ENCODE measurements at places on chromosomes 6 and 20.

- no peak for DNase-seq
Observed at GRCh38 chr6:23534351-23534750, 591.7 kb upstream of the NRSN1 start.

- no peak for DNase-seq
Observed at GRCh38 chr20:48773837-48774418, 53.9 kb downstream of the PREX1 start.

DNA sequence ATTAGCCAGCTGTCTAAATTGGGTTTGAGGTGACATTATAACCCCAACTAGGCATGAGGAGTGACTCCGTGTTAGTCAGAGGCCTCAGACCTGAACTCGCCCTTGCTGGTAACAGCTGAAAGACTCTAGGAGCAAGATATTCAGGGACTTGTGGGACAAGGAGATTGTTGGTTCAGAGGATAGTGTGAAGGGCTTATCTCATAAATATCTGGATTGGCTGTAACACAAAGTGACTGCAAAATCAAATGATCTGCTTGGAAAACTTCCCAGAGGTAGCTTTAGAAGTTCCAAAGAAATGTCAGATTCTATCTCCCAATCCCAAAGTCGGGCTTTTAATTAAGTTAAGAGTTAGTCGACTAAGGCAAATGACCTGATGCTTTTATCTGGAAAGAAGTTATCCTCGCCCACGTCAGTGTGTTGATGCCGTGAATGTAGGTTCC, 72.4 kb downstream of the TULP4 start:
- no peak for DNase-seq

DNA sequence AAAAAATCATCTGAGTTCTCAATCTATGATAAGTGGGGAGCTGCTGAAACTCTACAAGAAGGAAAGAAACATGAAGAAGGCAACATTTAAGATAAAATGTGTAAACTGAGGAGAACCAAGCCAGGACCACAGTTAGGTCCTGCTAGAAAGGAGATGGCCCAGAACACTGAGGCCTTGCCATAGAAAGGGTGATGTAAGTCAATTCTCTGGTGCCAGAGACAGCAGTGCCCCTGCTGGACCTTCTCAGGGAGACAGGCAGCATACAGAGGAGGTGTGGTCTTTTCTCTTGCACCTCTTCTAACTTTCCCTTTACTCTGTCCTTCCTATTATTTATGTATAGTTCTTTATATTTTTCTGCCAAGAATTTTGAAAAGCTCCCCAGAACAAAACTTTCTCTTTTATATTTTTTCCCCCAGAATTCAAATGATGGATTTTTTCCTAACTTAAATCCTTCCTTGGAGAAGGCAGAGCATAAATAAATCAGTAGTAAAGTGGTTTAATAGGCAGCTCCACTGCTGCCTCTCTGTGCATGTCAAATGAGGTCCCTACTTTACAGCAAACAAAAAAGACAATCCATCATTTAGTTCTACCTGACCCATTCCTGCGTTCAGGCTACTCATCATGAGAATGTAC, 9.0 kb downstream of the UQCC2 start:
- DNase-seq = peak; percentile 55

DNA sequence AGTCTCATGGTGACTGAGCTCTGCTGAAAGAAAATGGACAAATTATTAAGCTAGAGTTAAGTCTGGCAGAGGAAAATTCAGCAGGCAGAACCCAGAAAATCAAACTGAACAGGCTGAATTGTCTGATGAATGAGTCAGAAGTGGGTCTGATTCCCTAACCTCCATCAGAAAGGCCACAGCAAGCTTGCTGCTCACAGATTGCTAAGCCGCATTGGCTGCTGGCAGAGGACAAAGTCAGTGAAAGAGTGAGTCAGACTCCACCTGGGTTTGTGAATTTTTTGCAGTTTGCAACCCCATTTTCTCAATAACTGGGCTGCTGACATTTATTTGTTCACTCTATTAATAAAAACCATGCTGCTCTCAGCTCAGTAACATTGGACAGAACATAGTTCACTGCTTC, 191.3 kb downstream of the EPM2A start:
- DNase-seq = no peak

GRCh38 chr20:38198238-38198861, 33.3 kb upstream of the TGM2 start:
- DNase-seq = no peak

DNA sequence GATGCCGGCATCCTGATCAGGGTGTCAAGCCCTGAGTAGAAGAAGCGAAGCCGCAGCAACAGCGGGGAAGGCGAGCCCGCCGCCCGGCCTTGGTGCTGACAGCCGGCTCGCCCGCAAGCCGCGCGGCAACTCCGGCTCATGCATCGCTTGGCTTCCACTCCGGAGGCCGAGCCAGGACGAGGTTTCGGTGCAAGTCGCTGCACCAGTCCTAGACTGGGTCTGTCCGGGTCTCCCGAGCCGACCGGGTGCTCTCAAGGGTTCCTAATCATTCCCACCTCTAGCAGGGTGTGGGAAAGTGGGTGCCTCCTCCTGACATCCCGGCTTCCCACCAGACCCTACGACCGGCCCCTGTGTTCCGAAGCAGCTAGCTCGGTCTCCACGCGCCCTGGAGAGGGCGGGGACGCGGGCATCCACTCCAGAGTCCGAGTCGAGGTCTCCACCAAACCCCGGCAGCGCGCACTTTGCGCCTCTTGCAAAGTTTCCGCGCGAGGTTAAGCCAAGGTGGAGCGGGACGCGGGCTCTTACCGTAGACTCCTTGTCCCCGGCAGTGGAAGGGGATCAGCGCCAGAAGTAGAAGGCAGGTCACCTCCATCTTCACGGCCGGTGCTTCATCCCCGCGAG, 1.4 kb downstream of the MDGA1 start:
- peak; percentile 45 for DNase-seq

DNA sequence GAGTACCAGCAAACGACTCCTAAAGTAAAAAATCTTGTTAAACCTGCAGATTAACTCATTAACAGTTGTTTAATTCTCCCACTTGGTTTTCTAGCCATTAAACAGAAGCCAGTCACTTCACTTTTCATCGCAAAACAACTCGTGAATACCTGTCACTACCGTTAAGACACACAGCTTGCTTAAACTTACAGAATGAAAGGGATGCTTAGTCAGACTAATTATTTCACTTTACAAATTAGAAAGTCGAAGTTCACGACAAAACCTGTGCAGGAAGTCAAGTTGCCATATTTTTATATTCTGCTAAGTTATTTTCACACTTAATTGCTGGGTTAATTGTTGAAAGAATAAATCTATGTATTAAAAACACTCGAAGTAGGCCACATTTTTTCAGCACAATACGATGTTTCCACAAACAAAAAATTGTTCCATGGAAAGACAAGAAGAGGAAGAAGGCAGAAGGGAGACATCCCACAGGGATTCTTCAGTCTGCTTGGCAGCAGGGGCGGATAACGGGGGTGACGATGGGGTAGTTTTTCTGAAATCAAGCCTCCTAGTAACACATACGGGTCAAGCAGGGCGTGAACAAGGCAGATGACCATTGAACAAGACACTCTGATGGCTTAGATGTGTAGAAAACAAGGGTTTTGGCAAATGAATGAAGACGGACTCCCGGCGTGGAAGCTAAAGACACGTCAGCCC, 933 bp downstream of the SSR1 start:
- DNase-seq = no peak

DNA sequence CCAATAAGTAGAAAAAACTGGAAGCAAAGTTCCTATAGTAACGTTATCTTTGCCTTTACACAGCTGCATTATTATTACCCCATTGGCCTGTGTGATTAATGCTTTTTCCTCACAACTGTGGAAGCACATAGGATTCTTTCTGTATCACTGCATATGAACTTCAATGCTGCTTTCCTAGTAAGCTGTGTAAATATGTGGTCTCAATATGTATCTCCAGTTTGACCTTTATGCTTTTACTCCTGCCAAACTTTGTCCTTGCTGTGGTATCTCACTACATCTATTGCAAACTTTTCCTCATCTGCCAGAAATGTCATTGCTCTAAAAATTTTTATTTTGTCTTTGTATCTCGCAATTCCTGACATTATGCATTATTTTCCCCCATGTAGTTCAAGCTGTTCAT, 168.6 kb downstream of the ZFAND3 start:
- DNase-seq = no peak

GRCh38 chr6:76418560-76419223, 346.2 kb upstream of the IMPG1 start:
- no peak for DNase-seq

DNA sequence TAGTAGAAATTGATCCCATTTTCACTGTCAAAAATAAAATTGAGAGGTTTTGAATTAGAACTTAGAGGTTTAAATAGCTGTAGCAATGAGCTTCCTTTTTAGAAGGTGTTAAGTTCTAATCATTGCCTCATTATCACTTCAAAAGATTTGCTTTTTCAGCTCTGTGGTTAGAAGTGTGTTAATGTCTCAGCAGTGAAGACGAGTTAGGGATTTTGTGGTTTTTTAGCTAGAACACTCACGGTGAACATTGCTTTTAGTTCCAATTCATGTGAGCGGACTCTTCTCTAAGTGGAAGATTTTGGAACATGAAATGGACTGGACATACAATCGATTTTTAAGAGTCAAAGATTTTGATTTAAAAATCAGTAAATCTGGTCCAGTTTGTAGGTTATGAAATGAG, 12.7 kb upstream of the IFNGR1 start:
- no peak for DNase-seq

GRCh38 chr6:107437691-107438090, 21.7 kb downstream of the PDSS2 start:
- DNase-seq = no peak

DNA sequence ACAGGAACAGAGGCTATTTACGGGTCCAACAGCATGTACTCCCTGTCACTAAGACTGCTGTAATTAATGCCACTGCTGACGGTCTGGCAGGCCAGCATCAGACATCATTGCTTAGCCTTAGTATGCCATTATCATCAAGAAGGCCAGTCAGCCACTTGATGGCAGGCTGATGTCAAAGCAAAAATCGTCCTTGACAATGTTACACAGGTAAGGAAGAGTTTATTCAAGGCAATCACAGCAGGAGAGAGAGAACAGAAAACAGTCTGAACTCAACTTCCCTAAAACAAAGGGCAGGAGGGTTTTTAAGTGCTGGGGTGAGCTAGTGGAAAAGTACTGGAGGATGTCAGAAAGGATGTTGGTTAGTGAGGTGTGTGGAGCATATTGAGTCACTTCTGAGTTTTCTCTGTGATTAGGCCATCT, 25.1 kb downstream of the FKBP1C start:
- no peak for DNase-seq

DNA sequence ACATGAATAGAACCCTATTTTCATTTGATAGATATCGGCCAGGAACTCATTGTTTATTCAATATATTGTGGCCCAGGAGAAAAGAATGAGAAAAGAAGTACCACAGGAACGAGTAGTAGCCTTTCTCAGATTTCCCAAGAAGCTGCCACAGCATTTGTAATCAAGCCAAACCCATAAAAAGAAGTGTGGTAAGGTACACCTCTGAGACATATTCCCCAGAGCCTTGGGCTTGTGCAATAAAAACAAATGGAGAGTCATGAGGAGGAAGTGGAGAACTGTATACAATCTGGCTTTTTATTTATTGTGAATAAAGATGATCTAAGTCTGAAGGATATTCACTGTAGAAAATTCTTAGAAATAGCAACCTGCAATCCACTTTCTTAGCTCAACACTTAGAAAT, 36.7 kb downstream of the KIF6 start:
- DNase-seq = no peak

DNA sequence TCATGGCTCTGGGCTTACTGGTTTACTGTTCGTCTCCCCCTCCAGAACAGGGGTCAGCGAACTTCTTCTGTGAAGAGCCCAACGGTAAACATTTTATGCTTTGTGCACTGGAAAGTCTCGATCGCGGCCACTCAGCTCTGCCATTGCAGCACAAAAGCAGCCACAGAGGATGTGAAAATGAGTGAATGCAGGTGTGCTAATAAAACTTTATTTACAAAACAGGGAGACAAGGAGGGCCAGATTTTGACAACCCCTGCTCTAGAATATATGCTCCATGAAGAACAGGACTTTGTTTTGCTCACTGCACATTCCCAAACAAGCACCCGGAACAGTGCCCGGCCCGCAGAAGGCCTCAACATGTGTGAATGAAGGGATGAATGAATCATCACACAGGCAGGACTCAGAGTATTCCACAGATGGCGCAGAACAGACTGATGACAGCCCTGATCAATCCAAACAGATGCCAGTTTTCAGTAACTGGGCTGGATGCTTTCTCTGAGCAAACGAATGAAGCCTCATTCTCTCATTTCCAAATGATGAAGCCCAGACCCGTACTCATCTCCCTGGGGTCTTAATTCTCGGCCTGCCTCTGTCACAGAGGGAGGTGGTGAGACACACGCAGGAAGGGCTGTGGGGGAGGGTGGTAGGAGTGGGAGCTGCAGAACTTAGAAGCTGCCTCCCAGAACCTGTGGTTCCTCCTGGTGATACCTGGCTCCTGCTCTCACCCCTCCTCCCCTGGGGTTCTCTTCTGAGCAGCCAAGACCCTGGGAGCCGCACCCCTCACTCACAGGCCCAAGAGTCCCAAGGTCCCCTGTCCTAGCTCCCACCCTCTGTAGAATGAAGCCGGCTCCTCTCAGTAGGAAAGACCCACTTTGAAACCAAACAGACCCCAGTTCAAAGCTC, 196.4 kb downstream of the PREX1 start:
- DNase-seq = no peak

DNA sequence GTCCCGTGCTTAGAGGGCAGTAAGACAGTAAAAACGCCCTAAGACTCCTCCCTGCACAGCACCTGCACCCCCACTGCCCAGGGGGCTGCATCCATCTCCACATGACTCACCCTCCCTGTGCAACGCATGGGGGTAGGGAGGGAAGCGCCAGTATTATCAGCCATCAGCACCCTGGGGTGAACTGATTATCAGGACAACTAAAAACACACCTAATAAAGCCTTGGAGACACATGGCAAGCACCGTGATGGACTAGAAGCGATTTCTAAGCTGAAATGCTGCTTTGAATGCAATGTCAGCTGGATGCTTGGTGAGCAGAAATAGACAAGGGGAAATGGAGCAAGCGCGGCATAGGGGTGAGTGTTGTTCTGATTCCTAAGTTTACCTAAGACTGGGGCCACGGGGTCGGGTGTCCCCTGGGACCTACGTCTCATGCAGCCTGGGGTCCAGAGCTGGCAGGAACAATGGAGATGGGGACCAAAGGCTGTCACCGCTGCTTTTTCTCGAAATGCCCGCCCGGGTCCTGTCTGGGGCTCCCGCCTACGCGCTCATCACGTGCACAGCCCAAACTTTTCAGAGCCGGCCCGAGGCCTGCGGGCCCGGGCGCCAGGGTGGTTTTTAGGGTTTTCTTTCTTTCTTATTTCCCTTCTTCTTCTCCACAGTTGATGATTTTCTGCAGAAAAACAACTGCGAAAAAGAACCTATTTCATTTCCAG, 702 bp upstream of the TNFAIP3 start:
- DNase-seq = peak; percentile 43

DNA sequence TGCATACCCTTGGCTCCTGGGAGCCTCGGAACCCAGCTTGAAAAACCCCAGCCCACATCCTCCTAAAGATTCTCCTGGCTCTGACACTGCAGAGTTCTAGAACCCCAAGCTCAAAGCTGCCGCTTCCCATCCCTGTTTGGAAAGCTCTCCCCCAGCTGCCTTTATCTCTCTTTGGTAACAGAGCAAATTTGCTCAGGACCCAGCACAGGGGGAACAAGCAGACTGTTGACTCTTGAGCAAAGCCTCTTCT, 38.9 kb downstream of the HNF4A start:
- DNase-seq = no peak
